Keratinocyte (primary cell): ENCODE measurements at places on chromosomes 16 and 17.

DNA sequence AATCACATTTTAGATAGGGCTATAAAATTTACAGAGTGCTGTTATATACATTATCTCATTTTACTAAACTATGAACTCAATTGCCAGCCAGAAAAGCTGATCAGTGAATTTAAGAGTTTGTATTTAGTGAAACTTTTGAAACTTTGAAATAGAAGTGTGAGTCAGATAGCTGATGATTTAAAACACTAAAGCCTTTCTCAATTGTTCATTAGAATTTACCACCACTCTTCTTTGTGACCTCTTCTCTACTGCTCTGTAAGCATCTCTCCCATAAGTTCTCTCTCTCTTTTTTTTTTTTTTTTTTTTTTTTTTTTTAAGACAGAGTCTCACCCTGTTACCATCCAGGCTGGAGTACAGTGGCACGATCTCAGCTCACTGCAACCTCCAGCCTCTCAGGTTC lies 43.7 kb downstream of the GOSR1 start:
- peak overlapping the region; percentile 43 for H3K27ac ChIP-seq
- no peak for DNase-seq
- H3K36me3 ChIP-seq = peaks cover 11% of the 10 kb centered on the region
- no peak overlapping the region for H3K4me3 ChIP-seq

DNA sequence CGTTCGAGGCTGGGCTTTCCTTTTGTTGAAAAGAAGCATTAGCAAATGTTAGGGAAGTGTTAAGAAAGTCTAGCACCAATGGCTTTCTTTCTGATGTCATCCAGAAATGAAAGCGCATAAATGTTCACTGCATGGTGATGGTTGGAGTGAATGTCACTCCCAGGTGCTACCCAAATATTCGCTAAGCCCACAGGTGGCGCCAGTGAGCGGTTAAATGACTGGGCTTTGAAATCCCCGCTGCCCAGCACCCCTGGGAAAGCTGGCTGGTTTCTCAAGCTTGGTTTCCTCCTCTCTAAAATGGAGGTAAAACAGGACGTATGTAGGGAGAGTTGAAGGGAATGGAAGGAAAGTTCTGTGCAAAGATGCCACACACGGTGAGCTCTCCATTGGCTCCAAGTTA lies 104.4 kb downstream of the IRX5 start:
- no peaks in the 10 kb centered on the region for H3K27me3 ChIP-seq
- H3K36me3 ChIP-seq = no peaks in the 10 kb centered on the region
- no peak overlapping the region for H3K27ac ChIP-seq
- no peak for DNase-seq
- peaks cover 14% of the 10 kb centered on the region for H3K4me1 ChIP-seq

- H3K27ac ChIP-seq = peak overlapping the region; percentile 60
- H3K4me3 ChIP-seq = peak overlapping the region; percentile 75
- no peaks in the 10 kb centered on the region for H3K36me3 ChIP-seq
- no peaks in the 10 kb centered on the region for H3K27me3 ChIP-seq
Observed at GRCh38 chr16:28924399-28924761, 658 bp downstream of the RABEP2 start.

GRCh38 chr16:75590920-75591843 lies 25.0 kb downstream of the GABARAPL2 start:
- no peak overlapping the region for H3K4me3 ChIP-seq
- no peaks in the 10 kb centered on the region for H3K27me3 ChIP-seq
- H3K27ac ChIP-seq = no peak overlapping the region
- peaks cover 15% of the 10 kb centered on the region for H3K36me3 ChIP-seq

DNA sequence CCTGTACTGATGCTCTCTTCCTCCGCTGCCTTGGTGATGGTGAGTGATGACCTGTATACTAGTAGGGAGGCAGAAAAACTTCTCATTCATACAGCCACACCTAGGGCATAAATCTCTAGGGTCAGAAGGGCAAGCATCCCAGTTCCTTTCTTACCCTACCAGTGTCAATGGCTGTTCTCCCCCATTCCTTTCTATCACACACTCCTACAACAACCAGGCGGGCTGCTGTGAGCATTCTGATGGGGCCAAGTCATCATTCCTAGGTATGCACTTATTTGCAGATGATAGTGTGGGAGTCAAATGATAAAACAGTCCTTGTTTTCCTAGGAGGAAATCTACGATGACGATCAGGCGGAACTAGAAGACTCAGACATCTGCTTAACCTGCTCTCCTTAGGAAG lies 14.0 kb upstream of the SLC6A4 start:
- no peak overlapping the region for H3K27ac ChIP-seq
- H3K4me3 ChIP-seq = no peak overlapping the region
- no peak for DNase-seq
- peaks cover 8% of the 10 kb centered on the region for H3K27me3 ChIP-seq
- no peaks in the 10 kb centered on the region for H3K36me3 ChIP-seq
- H3K4me1 ChIP-seq = no peaks in the 10 kb centered on the region

- DNase-seq = peak; percentile 75
- H3K27me3 ChIP-seq = no peaks in the 10 kb centered on the region
- H3K4me1 ChIP-seq = peaks cover 16% of the 10 kb centered on the region
- H3K36me3 ChIP-seq = no peaks in the 10 kb centered on the region
- H3K4me3 ChIP-seq = no peak overlapping the region
Observed at GRCh38 chr17:55161935-55162555, 102.7 kb upstream of the HLF start.
